Heart right ventricle (tissue), 16 donors: ENCODE measurements at places on chromosomes 1 and 21. TPM values are rescaled to one million over a fixed set of nuclear protein-coding genes. Genes with fewer than 3 reads are reported as not detected.
A peak's percentile ranks its signal among the peaks of the same experiment; 100 is the strongest.

SLC45A1 gene
- 0.53 TPM for total RNA-seq

TTC34 gene
- total RNA-seq: 0.39 TPM

- no peak for DNase-seq
Measured at GRCh38 chr1:154337253-154337894, 12.0 kb downstream of the ATP8B2 start.

DNA sequence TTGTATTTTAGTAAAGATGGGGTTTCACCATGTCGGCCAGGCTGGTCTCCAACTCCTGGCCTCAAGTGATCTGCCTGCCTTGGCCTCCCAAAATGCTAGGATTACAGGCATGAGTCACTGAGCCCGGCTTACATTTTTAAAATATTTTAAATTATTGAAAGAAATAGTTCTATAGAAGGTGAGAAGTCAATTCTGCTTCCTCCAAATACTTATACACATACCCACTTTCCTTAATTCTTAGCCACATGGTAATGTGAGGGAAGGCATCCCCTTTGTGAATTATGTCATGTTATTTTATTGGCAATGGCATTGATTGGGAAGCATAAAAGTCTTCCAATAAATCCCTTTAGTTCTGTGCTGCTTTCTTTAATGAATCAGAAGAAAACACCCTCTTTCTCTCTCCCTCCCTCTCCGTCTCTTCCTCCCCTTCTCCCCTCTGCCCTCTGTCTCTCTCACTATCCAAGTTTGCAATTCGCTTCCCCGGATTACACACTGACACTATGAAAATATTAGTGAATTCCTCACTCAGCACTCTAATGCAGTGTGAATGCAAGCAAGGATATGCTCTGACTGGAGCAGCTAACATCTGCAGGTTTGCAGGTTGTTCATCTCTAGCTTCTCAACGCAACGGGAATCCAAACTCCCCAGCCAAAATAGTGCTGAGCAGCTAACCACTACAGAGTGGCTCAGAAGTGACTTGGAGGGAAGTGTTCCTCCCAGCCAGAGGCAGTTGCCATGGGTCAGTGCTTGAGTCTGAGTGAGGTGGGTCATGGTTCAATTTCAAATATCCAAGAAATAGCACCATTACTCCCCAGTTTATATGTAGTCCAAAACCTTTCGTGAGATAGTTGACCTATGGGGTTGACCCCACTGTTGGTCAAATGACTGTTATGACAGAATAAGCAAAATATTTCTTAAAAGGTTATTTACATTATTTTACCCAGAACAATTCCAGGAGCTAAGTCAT, 77.8 kb upstream of the CD55 start:
- DNase-seq: no peak

- peak; percentile 76 for DNase-seq
Measured at GRCh38 chr1:59043796-59044195, 253.1 kb upstream of the FGGY start.

DNA sequence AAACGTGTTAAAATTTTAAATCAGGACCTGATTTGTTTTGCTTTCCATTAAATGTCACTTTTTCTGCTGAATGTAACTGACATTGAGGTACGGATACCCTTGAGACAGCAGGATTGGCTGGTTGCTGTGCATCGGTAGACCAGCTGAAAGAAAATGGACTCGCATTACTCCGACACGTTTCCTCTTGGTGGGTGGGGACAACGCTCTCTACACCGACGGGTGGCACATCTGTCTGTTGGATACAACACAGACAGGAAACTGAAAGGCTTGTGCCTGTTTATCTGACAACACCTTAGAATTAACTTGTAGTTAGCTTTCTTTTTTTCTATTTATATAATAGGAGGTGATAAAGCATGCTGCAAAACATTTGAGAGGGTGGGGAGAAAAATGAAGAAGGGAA, 19.4 kb downstream of the PRPF38A start:
- DNase-seq: no peak

DNA sequence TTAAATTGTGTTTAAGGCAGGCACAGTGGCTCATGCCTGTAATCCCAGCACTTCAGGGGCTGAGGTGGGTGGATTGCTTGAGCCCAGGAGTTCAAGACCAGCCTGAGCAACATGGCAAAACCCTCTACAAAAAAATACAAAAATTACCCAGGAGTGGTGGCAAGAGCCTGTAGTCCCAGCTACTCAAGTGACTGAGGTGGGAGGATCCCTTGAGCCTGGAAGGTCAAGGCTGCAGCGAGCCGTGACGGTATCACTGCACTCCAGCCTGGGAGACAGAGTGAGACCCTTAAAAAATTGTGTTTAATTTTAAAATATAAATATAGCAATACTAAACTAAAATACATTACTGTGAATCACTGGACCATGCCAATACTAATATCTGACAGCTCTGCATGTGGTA, 42.8 kb downstream of the SORT1 start:
- DNase-seq: no peak
